ENCODE measurements at places on chromosomes 12 and 14. TPM values are rescaled to one million over a fixed set of nuclear protein-coding genes. Genes with fewer than 3 reads are reported as not detected.

The RNF10 gene
- total RNA-seq = 212 TPM

The MNAT1 gene
- 64.2 TPM for total RNA-seq

The KCNMB4 gene
- total RNA-seq = 0.10 TPM

The BTBD6 gene
- total RNA-seq = 55.3 TPM

The EIF2S3B gene
- 0.46 TPM for total RNA-seq

The FOXG1 gene
- total RNA-seq = not detected

The ADAMTS20 gene
- total RNA-seq = not detected

The CLSTN3 gene
- 14.6 TPM for total RNA-seq

DNA sequence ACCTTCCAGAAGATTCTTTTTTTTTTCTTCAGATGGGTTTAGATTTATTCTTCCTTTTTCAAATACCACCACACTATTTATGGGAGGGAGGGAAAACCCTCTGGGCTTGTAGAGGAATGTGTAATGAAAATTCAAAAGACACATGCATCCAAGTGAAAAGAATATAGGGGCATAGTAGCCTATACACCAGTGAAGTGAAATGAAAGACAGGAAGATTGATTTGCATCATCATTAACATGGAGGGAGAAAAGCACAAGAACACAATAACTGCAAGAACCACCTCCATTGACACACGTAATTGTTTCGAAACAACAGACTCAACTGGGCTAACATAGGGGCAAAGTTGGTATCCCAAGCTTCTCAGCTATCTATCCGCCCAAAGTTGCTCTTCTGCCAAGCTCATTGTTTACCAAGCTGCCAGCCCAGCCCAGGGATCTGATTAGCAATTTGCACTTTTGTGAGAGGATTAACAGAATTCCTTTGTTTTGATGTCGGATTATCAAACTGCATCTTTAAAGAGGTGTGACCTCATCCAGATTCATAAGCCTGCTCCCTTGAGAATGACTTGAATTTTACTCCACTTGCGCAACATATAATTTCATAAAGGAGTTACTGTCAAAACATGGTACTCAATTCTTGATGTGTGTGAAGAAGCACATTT, 430.5 kb upstream of the SOX5 start:
- DNase-seq = no peak

GRCh38 chr12:4506870-4507269, 31.8 kb upstream of the RAD51AP1 start:
- peak; percentile 61 for DNase-seq

GRCh38 chr14:25056688-25057078, 6.7 kb upstream of the STXBP6 start:
- DNase-seq = no peak

- DNase-seq = no peak
Measured at GRCh38 chr14:37566811-37567371, 28.2 kb downstream of the FOXA1 start.

DNA sequence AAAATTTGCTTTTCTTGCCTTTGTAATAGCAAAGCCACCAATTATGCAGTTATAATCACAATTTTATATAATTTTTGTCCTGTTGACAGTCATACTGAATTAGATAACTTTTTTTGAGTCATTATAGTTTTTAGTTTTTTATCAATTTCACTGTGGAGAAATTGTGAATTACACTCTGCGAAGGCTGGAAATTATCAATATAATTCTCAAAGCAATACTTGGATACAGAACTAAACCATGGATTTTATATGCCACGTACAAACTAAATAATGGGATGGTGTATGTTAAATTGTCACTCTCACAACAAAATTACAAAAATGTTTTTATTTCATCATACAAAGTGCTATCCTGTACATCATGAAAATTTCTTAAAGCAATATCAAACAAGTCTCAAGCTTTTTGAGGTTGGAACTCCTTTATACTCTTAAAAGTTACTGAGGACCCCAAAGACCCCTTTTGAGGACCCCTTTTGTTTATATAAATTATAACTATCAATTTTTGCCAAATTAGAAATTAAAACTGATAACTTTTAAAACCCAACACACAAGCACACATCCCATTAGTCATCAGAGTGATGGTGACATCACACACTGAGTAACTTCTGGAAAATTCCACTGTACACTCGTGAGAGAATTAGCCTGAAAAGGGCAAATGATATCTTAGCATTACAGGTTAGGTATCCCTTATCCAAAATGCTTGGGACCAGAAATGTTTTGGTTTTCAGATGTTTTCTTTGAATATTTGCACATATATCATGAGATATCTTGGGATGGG, 19.8 kb upstream of the AQP2 start:
- DNase-seq = peak; percentile 54

GRCh38 chr12:71748081-71748850, 6.4 kb upstream of the RAB21 start:
- no peak for DNase-seq

- DNase-seq = no peak
Measured at GRCh38 chr14:87892763-87893162, 100.2 kb downstream of the GALC start.

DNA sequence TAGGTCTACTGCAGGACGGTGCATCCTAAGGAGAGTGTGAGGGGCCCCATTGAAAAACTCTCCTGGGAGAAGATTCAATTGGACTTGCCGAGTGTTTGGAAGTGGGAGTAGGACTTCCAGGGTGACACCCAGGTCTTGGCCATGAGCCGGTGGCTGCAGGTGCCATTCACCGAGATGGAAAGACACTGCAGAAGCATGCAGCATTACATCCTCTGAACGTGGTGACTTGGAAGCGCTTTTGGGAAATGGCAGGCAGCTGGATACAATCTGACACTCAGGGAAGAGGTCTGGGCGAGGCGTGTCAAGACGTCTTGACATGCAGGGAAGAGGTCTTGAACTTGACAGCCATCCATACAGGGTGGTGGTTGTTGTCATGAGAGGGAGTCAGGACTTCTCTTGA, 126.9 kb downstream of the PAPOLA start:
- no peak for DNase-seq

GRCh38 chr14:93965287-93965821, 11.0 kb downstream of the ASB2 start:
- DNase-seq = peak; percentile 97

DNA sequence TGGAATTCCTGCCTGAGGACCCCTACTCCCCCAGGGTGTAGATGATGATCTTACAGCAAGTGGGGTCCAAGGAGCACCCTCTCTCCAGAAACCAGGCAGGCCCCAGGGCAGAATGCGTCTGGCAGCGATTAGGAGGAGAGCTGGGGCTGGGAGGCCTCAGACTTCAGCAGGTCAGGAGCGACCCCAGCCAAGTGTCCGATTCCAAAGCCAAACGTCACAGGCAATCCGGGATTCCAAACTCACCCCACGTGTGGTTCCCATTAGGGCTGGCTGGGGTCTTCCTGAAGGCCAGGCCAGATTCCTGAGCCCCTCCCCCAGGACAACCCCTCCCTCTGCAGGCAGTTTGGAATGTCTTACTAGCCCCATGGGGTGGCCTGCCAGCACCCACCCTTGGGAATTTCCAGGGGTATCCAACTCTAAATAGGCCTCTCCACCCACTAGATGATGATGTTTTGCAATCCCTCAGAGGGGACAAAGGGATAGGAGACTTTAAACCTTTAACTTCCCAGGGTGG, 17.3 kb upstream of the FIGNL2 start:
- DNase-seq = no peak

- no peak for DNase-seq
Measured at GRCh38 chr12:24565300-24565699, 383.6 kb downstream of the BCAT1 start.

DNA sequence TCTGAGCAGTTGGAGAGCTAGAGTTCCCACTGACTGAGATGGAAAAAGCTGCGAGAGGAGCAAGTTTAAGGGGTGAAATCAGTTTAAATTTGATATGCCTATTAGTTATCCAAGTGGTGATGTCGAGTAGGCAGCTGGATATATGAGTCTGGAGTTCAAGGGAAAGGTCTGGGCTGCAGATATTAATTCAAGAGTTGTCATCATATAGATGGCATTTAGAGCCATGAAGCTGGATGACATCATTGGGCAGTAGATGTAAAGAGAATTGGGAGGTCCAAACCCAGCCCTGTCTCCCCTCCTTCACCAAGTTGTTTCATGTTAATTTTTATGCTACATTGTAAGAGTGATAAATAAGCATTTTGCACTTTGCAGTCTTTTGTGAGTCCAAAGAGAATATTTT, 898.1 kb downstream of the GALC start:
- no peak for DNase-seq

- DNase-seq = no peak
Measured at GRCh38 chr12:62783881-62784280, 151.1 kb downstream of the PPM1H start.

DNA sequence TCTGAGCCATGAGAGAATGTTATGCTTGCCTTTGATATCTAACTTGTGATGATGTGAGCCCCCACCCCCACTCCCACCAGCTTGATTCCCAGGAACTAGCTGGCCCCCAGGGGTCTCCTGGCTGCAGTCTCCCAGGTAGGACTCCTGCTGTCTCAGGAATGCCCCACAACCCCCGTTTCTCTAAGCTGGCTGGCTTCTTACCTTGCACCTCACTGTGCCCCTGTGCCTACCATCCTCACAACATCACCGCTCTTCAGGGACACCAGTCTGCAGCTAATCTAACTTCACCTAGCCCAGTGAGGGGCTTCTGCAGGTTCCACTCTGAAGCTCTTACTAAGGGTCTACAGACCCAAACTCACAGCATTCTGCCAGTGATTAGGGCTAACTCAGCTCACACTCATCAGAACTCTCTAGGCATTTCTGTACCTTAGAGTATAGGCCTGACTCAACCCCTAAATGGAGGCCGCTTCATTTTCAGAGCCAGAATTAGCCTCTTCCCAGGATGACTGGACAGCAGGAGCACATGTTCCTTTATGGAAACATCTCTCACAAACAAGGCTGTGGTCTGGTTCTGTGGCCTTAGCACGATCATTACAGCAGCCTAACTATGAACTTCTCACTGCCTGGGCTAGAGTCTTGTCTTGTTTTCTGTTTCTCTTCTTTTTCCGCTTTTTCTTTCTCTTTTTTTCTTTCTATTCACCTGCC, 72.8 kb upstream of the IFNG-AS1 start:
- no peak for DNase-seq

- DNase-seq = no peak
Measured at GRCh38 chr14:88551980-88552431, 2.8 kb downstream of the PTPN21 start.

- peak; percentile 55 for DNase-seq
Measured at GRCh38 chr12:7092229-7092985, at the start of gene C1R. Gene C1R, minus strand, starts transcription at chr12:7092445. Its CDS starts 57 bp downstream, at chr12:7092388.

DNA sequence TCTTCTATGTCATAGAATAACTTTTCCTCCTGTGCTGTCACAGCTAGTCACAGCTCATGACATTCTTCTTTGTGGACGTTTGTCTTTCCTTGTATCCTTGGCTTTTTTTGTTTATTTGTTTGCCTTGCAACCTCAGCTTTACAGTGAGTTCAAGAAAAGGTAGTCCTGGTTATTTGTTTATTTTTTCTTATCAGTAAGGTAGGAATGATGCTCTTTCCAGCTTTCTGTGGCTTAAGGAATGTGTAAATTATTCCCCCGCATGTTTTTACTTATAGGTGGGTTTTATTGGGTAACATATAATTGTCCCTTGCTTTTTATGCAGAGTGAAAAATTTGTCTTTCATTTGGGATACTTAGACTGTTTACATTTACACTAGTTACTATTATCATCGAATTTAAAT, 1673.6 kb upstream of the FLRT2 start:
- no peak for DNase-seq

GRCh38 chr14:103716091-103716801, 636 bp downstream of the ZFYVE21 start:
- no peak for DNase-seq

GRCh38 chr14:53968726-53969125, 12.1 kb upstream of the BMP4 start:
- no peak for DNase-seq

DNA sequence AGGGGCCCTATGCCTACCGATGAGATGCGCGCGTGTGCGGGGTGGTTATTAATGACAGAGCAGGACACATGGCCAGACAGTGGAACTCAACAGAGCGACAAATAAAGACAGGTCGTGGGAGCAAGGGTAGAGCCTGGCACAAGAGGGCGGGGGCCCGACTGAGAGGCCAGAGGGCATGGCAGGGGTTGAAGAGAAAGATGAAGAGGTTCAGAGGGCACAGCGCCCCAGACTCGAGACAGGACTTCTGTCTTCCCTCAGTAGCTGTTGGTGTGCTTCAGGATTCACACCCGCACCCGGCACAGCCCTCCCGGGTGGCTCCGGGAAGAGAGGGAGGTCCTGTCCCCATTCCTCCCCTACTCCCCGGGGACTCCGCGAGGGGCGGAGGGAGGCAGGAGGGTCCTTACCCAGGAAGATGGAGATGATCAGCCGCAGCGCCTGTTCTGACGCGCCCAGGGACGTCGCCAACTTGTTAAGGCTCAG, 366 bp downstream of the LPCAT3 start:
- no peak for DNase-seq

GRCh38 chr14:69191340-69192111, at the start of gene EXD2:
Gene EXD2, plus strand, starts transcription at chr14:69191498. Its CDS starts 17,973 bp downstream, at chr14:69209471.
- DNase-seq = peak; percentile 60

DNA sequence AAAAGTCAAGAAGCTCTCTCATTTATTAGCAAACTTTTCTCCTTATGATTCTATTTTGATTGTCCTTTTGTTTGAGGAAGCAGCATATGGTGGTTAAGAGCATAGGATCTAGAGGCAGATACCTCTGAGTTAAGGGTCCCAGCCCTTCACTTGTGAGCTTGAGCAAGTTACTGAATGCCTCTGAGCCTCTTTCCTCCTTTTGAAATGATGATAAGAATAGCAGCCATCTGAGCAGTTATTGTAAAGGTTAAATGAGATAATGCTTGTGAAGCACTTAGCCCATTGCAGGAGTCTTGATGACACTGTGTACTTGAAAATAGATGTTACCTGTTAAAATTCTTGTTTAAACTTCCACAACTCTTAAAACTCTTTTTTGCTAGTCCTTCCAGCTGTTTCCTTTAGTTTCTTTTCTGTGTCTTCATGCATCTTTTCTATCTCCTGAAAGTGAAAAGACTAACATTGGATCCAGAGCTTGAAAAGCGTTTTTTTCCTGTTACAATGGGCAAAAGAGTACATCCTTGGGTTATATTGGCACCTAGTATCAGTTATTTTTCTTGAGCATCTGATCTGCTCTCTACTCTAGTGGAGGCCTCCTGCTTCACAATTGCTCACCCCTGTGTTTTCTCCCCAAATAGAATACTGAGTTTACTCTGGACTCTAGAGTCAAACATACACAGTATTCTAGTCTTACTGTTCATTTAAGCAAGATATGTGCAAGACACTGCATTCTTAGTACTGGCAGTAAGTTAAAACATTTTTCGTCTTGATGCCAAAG, 3.1 kb downstream of the HIF1A start:
- no peak for DNase-seq

GRCh38 chr12:105212438-105212837, 23.5 kb downstream of the APPL2 start:
- DNase-seq = peak; percentile 68

GRCh38 chr12:75305412-75306332, 24.5 kb downstream of the CAPS2 start:
- DNase-seq = no peak

Measured in HFFc6 (cell line).